ENCODE measurements at places on chromosomes 7 and 10.

DNA sequence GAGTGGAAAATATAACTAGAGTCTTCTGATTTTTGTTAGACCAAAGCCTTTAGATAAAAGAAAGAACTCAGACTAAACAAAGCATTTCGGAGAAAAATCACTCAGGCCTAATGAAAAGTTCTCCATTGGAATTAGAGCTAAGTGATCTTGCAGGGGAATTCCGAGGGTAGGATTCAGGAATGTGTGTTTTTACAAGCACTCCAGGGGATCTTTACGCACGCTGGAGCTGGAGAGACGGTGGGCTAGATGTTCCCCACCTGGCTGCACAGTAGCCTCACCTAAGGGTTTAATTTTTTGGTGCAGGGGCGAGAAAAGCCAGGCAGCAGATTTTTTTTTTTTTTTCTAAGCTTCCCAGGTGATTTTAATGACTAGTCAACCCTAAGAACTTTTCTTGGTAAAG, 7.9 kb upstream of the PAPSS2 start:
- no peak for DNase-seq

- DNase-seq = no peak
Observed at GRCh38 chr7:136533732-136534131, 334.7 kb upstream of the CHRM2 start.

DNA sequence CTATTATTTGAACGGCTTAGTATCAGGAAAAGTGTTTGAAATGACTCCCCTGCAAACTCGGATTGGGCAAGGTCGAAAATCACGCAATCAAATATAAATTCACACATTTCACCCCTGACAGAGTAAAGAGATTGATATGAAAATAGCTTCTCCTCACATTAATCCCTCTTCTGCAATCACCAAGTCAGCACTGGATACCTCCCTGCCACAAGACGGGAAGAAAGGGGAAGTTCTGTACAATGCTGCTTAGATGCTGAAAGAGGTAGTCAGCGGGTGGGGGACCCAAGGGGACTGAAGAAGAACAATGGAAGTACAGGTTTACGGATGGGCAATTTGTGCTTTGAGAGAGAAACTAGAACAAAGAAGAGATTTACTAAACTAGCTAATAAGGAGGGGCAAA, 72.0 kb upstream of the ANK3 start:
- DNase-seq = no peak

- no peak for DNase-seq
Observed at GRCh38 chr10:16964576-16965343, 147.5 kb upstream of the RSU1 start.

- DNase-seq = no peak
Observed at GRCh38 chr7:100035876-100036275, 13.7 kb upstream of the ZSCAN21 start.

- no peak for DNase-seq
Observed at GRCh38 chr10:32347363-32348022, 535 bp upstream of the EPC1 start.

GRCh38 chr10:68595513-68595912, 35.4 kb downstream of the TET1 start:
- DNase-seq = no peak

GRCh38 chr10:3500408-3500856, 284.6 kb downstream of the KLF6 start:
- no peak for DNase-seq

DNA sequence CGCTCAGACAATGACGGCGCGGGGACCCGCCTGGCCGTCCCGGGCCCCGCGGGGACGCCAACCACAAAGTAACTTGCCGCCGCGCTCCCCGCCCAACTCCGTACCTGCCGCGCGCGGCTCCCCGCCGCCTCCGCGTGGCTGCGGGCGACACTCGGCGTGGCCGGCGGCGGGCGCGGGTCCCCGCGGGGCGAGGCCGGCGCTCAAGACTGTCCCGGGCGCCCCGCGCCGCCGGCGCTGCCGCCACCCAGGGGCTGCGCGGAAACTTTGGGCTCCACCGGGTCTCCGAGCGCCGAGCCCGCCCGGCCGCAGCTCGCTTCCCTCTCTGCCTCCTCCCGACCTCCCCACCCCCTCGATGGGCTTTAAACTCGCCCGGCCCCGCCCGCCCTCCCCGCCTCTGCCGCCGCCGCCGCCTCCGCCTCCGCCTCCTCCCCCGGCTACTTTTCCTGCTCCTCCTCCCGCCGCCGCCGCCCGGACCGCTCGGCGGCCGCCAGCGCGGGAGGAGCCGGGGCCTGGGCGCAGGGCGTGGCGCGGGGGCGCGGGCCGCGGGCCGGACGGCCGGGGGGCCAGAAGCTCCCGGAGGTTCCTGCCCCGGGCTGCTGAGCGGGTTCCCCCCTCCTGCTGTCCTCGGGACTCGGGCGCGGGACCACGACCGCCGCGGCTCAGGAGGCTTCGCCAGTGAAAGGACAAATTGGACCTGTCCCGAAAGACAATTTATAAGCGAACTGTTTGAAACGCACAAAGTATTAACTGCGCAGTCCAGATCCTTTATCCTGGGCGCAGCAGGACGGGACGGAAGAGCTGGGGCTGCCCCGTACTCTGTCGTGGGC, 10.6 kb upstream of the GRB10 start:
- no peak for DNase-seq

DNA sequence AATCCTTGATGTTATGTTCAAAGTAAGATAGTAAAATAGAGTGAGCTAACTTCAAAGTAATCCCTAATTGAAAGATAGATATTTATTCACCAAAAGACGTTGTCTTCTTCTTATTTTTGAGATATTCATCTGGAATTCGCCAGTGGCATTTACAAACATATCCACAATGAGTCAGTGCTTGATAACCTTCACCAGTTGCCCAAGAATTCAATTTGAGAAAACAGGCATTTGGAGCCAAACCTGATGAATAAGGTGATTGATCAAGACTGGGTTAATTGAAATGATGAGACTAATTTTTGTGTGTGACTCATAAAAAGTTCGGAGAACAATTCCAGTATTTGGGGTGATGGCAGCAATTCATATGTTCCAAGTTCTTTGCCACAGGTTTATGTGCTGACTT, 344.0 kb downstream of the ARL4A start:
- no peak for DNase-seq

DNA sequence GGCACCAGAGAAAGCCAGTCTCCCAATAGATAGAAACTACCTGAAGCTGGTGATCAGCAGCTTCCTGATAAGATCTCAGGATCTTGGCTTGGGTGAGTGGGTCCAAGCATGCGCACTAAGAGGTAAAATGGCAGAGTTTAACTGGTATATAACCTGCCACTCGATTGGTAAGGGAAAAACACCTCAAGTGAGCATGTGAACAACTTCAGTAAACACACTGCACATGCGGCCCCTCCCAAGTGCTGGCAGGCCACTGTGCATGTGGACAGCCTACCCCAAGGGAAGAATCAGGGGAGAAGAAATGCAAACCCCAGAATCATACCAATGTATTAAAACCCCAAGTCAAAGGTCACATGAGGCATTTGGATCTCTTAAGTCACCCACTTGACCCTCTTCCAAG, 17.7 kb upstream of the PON1 start:
- DNase-seq = no peak

- DNase-seq = no peak
Observed at GRCh38 chr7:48209004-48209600, 37.8 kb downstream of the ABCA13 start.

DNA sequence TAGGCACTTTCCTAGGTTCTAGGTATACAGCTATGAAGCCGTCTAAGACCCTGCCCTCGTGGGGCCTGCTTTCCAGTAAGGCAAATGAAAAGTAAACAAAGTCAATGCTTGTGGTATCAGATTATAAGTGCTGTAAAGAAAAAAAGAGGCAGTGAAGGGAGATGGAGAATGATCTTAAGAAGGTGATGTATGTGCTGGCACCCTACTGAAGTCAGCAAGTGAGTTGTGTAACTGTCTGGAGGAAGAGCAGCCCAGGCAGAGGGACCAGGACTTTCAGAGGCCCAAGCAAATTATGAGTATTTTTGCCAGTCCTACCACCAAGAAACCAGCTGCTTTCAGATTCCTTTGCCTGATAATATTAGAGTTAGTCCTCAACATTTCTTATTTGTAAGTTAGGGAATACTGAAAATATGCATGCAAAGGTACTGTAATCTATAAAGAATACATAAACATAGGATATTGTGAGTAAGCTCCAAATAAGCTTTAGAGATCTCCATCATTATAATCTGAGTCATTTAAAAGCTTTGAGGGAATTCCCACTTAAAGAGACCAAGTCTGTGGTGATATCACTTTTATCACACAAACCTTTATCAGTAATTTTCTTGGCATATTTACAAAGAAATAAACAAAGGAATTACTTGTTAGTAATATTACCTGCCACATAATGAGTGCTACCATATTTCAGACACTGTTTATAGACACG, 329.2 kb upstream of the LRGUK start:
- no peak for DNase-seq

- DNase-seq = no peak
Observed at GRCh38 chr10:30231071-30231652, 117.9 kb downstream of the MTPAP start.

DNA sequence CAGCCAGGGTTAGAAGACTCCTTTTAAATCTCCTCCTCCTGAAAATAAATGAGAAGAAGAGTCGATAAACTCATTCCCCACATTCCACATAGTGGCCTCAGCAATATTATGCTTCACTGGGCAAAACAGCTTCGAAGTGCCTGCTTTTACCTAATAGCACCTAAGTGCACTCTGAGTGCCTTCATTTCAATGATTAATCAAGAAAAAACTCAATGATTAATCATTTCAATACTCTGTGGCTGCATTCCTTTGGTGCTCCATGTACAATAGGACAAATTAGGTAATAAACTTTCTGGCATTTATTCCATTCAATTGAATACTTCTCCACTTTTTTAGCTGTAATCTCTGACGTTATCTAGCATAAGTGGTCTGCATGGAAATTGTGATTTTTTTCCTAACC, 174.6 kb downstream of the CCDC71L start:
- no peak for DNase-seq

DNA sequence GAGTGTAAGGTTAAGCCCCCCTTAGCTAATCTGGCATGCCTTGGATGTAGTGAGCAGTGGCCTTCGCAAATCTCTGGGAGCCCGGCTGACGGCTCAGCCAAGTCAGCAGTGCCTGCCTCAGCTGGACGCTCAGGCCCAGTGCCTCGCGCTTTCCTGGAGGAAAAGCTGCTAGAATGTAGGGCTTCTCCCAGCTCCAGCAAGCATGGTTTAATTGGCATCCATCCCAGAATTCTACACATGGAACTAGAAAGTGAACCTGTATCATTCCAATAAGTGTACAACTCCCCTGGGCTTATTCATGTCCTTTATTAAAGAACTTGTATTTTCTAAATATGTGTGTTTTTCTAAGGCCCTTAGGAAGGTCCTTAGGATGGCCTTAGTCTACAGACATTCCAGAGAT, 287.8 kb upstream of the SHH start:
- no peak for DNase-seq

DNA sequence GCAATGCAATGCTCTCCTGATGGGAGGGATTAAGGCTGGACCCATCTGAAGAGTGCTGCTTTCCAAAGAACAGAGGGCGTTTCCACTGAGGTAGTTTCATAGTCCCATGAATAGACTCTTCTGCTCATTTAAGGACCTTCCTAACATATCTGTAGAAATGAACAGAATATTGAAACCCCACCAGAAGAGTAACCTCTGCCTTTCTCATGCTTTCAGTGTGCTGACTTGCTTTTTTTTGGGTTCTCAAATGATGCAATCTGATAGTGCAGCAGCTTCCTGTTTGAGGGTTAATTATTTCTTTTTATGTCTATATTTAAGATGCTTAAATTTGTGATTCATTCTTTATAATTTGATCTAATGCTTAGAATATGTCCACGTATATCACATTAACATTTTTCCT, 82.2 kb downstream of the GATA3 start:
- no peak for DNase-seq

GRCh38 chr7:140677496-140677895, 4.8 kb downstream of the ADCK2 start:
- no peak for DNase-seq

- no peak for DNase-seq
Observed at GRCh38 chr10:31829776-31830175, 98.9 kb downstream of the ARHGAP12 start.

GRCh38 chr7:83786858-83787257, 137.9 kb upstream of the SEMA3E start:
- no peak for DNase-seq

- DNase-seq = no peak
Observed at GRCh38 chr10:123408660-123409059, 254.5 kb downstream of the BUB3 start.

- no peak for DNase-seq
Observed at GRCh38 chr7:48048113-48048512, 12.8 kb downstream of the C7orf57 start.

DNA sequence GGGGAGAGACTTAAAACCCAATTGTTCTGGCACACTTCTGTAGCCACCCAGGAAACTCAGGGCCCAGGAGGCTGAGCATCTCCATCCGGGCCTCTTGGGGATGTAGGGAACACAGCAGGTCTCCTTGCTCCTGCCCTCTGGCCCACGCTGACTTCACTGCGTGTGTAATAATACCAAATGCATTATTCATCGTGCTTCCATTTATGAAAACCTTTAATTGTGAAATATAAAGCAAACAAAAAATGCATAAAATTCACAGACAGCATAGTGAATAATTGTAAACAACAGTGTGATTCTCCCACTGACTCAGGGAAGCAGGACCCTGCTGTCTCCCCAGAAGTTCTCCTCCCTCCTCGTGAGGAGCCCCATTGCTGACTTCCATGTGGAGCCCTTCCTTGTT, 70.3 kb upstream of the SHH start:
- DNase-seq = no peak

- no peak for DNase-seq
Observed at GRCh38 chr10:78755063-78755701, 313.6 kb upstream of the ZMIZ1 start.

GRCh38 chr7:44147026-44147991, 6.2 kb upstream of the MYL7 start:
- no peak for DNase-seq

DNA sequence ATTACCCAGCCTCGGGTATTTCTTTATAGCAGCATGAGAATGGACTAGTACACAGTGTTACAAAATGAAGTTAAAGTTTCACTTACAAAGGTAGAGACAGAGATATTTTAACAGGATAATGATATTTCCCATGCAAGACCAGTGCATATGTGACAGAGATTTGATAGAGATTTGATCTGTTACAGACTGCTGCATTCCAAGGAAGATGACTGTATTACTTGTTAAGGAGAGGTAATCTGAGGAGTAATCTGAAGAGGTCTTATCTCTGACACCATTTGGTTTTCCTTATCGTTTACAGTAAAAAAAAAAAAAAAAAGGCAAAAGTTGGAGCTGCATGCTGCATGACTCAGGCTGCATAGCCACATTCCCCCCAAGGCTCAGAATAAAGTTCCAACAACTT, 289.6 kb downstream of the POM121L12 start:
- no peak for DNase-seq
